HepG2 (cell line): ENCODE measurements at places on chromosomes 3 and 15. TPM values are rescaled to one million over a fixed set of nuclear protein-coding genes. Genes with fewer than 3 reads are reported as not detected.

Gene AGBL1
- not detected in 2 replicates for total RNA-seq

Gene PAQR5
- 0.11 and 0.53 TPM in 2 replicates for total RNA-seq

Gene ANKRD63
- total RNA-seq: not detected in 2 replicates

DNA sequence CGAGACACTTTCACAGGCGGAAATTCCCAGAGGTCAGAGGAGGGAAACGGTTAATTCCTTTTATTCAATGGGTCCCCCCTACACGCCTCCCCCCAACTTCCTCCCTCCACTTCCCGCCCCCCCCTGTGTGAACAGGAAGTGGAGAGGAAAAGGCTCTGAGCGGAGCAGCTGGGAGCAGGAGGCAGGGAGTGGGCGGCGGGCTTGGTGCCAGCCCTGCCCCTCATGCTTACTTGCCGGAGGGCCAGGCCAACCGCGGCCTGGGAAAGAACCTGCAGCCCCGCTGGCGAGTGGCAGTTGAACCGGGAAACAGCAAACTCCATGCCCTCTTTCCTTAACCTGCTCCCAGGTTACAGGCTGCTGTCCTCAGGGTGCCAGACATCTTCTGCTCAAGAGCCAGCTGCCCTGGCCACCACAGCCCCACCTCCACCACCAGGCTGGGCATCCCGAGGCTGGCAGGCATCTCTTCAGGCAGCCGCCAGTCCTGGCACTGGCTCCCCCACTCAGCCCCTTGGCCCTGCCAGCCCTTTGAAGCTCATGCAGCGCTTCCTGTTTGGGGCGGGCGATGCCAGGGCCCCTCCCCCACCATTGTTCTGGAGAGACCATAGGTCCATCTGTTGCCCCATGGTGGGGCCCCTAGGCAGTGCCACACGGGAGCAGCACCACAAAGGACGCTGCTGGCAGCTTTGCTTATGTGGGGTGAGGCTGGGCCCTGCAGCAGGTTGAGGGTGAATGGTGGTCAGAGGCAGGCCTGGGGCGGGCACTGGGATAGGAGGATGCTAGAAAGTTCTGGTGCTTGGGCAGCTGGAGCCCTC is 12.9 kb downstream of the VPS18 start:
- DNase-seq: no peak

- no peak for DNase-seq
Observed at GRCh38 chr3:112846764-112847163, at the start of gene CD200R1L. Gene CD200R1L (minus strand): TSS chr3:112846864. CDS start chr3:112829367, 17,497 bp downstream.

- DNase-seq: no peak
Observed at GRCh38 chr3:170565495-170565894, 20.4 kb downstream of the SLC7A14 start.

GRCh38 chr15:75822685-75823278 is 20.5 kb upstream of the UBE2Q2 start:
- no peak for DNase-seq

DNA sequence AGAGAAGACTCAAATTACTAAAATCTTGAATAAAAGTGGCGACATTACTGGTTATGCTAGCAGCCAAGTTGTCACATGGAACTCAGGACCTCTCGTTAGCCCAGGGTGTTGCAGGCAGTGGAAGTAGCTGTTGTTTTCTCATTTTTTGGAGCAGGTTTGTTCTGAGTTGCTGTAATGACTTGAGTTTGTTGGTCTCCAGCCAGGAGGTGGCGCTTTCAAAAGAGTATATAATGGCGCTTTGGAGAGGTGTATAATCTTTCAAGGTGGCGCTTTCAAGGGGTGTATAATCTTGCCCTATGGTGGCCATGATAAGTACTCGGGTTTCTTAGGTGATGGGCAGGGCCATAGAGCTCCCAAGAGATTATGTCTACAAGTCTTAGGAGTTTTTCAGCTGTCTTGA is 632.7 kb downstream of the NTRK3 start:
- DNase-seq: no peak
